ENCODE measurements at places on chromosomes 5 and 9. TPM values are rescaled to one million over a fixed set of nuclear protein-coding genes. Genes with fewer than 3 reads are reported as not detected.
A peak's percentile ranks its signal among the peaks of the same experiment; 100 is the strongest.

DNA sequence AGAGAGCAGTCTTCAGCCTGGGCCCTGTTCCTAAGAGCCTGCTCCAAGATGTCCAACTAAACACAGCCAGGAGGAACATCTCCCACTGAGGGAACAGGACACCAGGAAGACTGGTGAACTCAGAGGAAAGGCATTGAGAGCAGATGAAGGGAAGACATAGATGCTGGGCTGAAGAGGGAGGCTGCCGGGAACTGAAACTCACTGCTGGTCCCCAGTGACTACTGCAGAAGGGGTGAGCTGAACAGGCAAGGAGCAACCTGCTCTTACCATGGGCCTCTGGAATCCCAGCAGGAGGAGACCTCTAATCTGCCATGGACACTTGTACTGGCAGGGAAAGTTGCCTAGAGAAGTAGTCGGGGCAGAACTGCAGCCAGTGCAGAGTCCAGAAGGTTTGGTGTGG is 95.7 kb downstream of the TRPM3 start:
- no peak for DNase-seq

DNA sequence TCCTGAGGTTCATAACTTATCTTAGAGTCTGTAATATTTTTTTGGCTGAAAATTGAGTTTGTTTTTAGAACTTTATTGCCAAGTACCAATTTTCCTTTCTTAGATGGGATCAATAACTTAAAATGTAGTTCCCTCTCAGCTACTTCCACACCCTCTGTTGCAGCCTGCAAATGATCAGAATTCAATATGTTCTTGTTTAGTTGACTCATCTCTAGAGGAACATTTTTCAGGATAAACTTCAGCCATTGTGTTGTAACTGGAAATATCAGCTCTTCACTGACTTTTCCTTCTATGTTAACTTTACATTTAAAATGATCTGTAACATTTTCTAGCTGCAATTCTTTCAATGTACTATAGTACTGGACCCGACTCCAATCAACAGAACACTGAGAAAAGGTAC is 115.7 kb downstream of the ESM1 start:
- no peak for DNase-seq

- no peak for DNase-seq
These were observed 943 bp downstream of the NOP16 start for GRCh38 chr5:176387384-176387925.

GRCh38 chr5:62900976-62901375 is 322.4 kb downstream of the LRRC70 start:
- no peak for DNase-seq

GRCh38 chr9:81076131-81076530 is 613.2 kb downstream of the TLE1 start:
- no peak for DNase-seq

DNA sequence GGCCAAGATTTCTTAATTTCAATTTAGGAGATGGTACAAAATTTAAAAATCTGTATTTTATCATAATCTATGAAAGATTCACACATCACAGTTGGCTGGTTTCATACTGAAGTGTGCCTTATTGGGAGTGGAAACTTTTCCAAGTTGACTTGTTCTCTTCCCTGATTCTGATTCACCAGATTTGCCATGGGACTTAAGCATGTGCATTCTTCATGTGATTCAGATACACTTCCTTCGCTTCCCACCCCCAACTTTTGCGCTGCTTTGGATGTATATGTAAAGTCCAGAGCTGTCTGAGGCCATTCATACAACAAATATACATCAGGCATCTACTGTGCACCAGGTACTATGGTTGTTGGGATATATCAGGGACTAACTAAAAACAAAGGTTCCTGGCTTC is 34.4 kb downstream of the CPEB4 start:
- no peak for DNase-seq

GRCh38 chr9:14183001-14183400 is 130.9 kb downstream of the NFIB start:
- no peak for DNase-seq

- DNase-seq = no peak
These were observed 98.0 kb downstream of the GABBR2 start for GRCh38 chr9:98610711-98611110.

GRCh38 chr5:67292201-67292940 is 95.8 kb upstream of the CD180 start:
- DNase-seq = no peak

DNA sequence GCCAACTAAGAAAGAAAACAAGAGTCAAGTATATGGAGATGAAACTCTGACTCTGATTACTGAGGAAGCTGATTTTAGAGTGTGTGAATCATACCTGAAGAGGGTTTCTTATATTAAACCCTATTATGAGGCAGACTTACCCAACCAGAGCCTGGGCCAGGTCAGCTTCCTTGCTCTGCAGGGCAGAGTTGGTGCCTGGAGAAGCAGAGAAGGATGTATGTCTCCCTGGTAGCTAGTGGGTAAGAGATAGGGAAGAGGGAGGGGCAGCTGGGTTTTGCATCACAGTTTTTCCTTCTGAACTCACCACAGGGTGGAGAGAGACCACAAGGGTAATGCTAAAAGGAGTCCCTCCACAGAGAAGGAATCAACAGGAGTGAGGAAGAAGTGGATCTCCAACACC is 104.1 kb downstream of the CMYA5 start:
- no peak for DNase-seq

- no peak for DNase-seq
These were observed 53.1 kb upstream of the EDIL3 start for GRCh38 chr5:84437673-84438315.

GRCh38 chr5:29134418-29134817 is 2059.1 kb upstream of the CDH6 start:
- DNase-seq = no peak

DNA sequence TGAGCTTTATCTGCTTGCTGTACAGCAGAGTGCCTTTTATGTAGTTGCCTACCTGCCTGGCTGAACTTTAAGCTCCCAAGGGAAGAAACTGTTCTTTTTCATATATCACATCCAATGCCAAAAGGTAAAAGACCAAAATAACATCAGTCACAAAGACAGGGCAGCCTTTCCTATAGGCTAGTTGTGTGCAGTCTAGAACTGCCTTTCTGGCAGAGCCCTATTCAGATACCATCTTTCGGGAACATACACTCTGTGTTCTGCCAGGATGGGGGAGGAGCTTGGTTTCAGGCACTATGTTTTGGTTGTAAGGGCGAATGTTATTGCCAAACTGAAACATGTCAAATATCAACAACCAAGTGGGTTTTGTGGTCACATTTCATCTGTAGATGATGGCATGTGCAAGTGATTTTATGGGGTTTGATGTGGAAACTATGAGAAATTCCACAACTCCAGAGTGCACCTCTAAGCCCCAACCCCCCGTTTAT is 314.5 kb downstream of the ADGRV1 start:
- peak; percentile 54 for DNase-seq

GRCh38 chr9:80157561-80157983 is 585.8 kb downstream of the TLE4 start:
- no peak for DNase-seq

GRCh38 chr9:126398403-126399058 is 71.9 kb downstream of the MVB12B start:
- DNase-seq = peak; percentile 72

DNA sequence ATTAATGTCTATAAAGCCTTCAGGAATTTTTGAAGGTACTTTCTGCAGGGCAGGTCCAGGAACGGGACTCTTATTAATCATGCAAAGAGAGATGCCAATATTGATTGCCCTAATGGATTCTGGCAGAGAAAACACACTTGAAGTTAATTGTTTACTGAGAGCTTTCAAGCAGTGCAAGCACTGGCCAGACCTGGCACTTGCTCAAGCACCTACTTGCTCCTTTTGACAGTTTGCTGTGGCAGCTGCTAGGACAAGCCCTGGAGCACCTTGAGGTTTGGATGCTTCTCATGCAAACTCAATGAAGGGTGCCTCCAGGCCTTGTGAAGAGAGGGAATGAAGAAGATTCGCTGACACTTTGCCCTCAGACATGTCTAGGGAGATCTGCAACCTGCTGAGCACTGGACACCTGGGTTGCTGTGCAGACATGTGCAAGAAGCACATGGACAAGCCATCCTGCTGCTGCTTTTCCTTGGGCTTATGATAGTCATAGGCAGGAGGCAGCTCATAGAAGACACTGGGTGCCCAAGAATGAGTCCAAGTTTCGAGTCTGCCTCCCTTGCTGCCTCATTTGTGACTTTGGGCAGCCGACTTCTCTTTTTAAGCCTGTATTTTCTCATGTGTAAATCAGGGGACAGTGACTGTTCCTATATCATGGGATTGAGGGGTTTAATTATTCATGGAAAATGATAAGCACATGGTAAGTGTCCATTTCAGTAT is 88.8 kb upstream of the EQTN start:
- DNase-seq = no peak

GRCh38 chr5:9924614-9925013 is 294.5 kb upstream of the TAS2R1 start:
- no peak for DNase-seq

- peak; percentile 41 for DNase-seq
These were observed 16.9 kb downstream of the DNAJC18 start for GRCh38 chr5:139422307-139422893.

DNA sequence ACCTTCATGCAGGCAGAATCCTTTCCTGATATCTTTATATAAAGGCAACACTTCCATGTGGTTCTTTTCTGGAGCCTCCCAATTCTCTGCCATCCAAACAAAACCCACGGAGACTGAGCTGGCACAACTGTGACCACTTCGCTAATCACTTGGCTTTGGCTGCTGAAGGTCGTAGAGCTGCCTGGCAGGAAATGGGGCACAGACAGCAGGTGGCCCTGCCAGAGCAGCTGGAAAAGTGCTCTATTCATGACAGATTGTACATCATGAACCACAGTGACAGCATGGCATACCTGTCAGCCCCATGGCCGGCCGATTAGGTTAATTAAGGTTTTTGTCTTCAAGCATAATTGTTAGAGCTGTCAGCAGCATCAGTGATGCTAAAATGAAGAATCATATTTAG is 141.9 kb upstream of the ANKRD55 start:
- no peak for DNase-seq

- no peak for DNase-seq
These were observed 40.4 kb downstream of the ACTBL2 start for GRCh38 chr5:57442080-57442839.

GRCh38 chr9:77575785-77576184 is 72.3 kb downstream of the GNA14 start:
- DNase-seq = no peak

DNA sequence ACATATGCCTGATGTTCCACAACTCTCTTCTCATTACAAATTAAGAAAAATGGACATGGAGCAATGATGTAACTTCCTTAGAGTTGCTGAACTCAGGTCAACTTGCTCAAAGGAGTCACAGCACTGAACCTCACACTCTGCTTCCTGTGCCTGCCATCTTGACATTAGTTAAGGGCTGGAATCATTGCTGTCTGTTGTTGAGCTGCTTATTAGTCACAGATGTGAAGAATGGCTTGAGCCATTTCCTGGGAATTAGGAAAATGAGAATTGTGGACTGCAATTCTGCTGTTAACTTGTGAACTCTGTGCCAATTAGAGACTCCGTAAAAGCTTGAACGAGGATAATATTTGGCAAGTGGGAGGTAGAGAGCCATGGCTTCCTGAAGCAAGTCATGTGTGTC is 212.0 kb downstream of the ADAMTS12 start:
- no peak for DNase-seq

DNA sequence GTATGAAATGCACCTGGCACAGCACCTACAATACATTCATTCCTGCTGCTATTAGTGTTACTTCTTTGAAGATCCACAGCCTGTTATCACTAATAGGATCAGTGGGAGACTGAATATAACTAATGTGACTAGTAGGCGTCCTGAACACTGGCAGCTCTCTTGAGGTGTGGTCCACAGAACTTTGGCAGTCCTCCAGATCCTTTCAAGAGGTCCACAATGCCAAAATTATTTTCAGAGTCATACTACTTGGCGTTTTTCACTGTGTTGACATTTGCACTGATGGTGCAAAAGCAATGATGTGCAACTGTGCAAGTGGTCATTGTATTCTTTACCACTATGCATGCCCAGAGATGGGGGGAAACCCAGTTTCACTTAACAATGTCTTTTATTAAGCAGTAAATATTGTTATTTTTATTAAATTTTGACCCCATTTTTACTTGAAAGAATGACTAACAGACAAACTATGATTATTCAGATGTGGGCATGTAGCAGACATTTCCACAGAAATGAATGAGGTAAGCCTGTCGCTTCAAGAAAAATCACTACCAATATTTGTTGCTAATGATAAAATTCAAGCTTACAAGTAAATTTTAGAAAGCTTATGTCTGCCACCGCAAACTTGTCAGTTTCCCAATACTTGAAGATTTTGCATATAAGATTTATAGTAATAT is 48.9 kb downstream of the ADRB2 start:
- no peak for DNase-seq

GRCh38 chr9:107667231-107668070 is 177.9 kb upstream of the KLF4 start:
- DNase-seq = no peak

GRCh38 chr9:71245651-71246050 is 124.2 kb upstream of the TRPM3 start:
- no peak for DNase-seq

DNA sequence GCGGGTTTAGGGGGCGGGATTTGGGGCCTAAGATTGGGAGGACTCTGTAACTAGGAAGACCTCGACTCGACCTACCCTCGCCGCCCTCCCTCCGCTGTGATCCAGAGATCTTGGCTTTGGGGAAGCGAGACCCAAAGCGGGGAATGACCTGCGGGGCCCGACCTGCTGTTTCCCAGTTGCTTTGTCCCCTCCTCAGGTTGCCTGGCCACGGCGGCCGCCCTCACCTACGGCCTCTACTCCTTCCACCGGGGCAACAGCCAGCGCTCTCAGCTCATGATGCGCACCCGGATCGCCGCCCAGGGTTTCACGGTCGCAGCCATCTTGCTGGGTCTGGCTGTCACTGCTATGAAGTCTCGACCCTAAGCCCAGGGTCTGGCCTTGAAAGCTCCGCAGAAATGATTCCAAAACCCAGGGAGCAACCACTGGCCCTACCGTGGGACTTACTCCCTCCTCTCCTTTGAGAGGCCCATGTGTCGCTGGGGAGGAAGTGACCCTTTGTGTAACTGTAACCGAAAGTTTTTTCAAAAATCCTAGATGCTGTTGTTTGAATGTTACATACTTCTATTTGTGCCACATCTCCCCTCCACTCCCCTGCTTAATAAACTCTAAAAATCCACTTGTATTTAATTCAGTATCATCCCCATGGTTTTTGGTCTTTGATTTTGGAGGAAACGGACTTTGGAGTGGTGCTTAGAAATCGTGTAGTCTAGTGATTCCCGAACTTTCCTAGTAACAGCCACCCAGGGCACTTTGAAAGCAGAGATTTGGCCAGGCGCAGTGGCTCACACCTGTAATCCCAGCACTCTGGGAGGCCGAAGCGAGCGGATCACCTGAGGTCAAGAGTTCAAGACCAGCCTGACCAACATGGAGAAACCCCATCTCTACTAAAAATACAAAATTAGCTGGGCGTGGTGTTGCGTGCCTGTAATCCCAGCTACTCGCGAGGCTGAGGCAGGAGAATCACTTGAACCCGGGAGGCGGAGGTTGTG is 878 bp downstream of the HIGD2A start:
- DNase-seq = no peak

Gene KCNT1
- total RNA-seq = not detected

Gene OR13C5
- not detected for total RNA-seq

Gene MYO10
- not detected for total RNA-seq

Gene CTXN3
- not detected for total RNA-seq

Gene SPINK4
- total RNA-seq = not detected

Gene HK3
- 0.52 TPM for total RNA-seq

Gene PCDHGA6
- total RNA-seq = 0.68 TPM

Gene CPEB4
- total RNA-seq = 16.0 TPM

Gene AHRR
- total RNA-seq = 5.8 TPM

Gene MLANA
- not detected for total RNA-seq
